ENCODE measurements at places on chromosomes 4 and X.

DNA sequence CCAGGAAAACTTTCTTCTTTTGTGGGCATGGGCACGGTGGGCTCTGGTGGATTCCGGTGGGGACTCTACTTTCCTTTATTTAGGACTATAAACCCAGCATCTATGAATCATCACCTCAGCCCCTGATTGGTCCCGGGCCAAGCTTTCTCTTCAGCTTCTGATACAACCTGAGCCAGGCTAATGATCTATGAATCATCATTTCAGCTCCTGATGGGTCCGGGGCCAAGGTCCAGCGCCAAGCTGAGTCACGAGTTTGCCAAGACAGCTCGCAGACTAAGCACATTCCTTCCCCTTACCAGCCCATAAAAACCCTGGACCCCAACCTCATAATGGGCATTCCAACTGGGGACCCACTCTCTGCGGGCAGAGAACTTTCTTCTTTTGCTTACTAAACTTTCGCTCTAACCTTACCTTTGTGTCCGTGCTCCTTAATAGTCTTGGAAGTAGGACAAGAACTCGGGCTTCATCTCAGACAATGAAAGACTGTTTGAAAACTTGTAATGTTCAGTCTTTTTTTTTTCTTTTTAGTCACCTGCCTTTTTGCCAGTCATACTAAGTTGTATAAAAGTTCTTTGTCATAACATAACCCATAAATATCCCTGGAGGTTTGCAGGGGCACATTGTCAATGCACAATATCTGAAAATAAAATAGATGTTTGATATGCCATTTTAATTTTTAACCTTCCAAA is 904.9 kb upstream of the EPHA5 start:
- no peak for DNase-seq

GRCh38 chrX:33434256-33435092 is 223.1 kb upstream of the DMD start:
- DNase-seq: no peak

DNA sequence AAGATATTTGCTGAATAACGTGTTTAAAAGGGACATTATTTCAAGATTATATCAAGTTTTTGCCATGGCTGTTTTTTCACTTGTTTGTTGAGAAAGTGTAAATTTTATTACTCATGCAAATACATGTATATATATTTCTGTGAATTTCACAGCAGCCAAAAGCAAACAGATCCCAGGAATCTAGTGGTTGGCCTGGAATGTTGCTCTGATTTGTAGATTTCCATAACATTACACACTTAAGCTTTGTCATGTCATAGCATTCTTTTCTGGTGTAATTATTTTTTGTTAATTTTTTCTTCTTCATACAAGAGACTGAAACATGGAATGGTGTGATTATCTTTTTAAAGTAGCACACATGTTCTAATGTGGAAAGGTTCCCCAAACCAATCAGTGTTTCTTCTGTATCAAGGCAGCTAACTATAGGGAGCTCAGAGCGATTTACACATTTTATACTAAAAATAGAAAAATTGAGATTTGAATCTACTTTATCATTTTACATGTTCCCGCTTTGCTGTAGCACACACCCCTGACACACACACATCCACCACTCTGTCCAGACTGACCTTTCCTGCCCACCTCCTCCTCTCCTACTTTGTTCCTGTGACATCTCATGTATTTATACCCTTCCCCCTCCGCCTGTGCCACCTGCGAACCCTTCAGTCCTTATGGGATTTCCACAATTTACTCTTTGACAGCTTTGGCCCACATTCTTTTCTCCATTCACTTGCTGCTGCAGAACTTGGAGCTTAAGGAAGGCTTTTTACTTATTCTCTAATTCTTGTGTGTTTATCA is 20.3 kb downstream of the RUFY3 start:
- no peak for DNase-seq

DNA sequence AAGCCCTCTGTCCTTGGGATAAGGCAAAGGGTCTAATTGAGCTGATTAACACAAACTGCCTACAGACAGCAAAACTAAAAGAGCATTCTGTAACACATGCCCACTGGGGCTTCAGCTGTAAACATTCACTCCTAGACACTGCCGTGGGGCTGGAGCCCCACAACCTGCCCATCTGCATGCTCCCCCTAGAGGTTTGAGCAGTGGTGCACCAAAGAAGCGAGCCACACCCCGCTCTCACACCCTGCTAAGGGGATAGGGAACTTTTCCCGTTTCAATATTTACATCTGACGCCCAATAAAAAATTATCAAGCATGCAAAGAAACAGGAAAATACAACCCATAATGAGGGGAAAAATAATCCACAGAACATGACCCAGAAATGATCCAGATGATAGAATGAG is 46.9 kb upstream of the HSD17B10 start:
- no peak for DNase-seq

- DNase-seq: no peak
These were observed 42.7 kb upstream of the MGST2 start for GRCh38 chr4:139622901-139623381.

- no peak for DNase-seq
These were observed 21.4 kb upstream of the SMIM14 start for GRCh38 chr4:39660045-39660444.

- DNase-seq: no peak
These were observed 916 bp upstream of the POU4F2 start for GRCh38 chr4:146637621-146638332.

GRCh38 chrX:17697191-17697590 is 40.1 kb upstream of the SCML1 start:
- DNase-seq: no peak

GRCh38 chr4:40316333-40316781 is 18.8 kb upstream of the CHRNA9 start:
- DNase-seq: peak; percentile 74

GRCh38 chr4:158625544-158625943 is 46.1 kb downstream of the C4orf46 start:
- no peak for DNase-seq

- DNase-seq: no peak
These were observed 1601.7 kb upstream of the TENM3 start for GRCh38 chr4:180641495-180641894.

DNA sequence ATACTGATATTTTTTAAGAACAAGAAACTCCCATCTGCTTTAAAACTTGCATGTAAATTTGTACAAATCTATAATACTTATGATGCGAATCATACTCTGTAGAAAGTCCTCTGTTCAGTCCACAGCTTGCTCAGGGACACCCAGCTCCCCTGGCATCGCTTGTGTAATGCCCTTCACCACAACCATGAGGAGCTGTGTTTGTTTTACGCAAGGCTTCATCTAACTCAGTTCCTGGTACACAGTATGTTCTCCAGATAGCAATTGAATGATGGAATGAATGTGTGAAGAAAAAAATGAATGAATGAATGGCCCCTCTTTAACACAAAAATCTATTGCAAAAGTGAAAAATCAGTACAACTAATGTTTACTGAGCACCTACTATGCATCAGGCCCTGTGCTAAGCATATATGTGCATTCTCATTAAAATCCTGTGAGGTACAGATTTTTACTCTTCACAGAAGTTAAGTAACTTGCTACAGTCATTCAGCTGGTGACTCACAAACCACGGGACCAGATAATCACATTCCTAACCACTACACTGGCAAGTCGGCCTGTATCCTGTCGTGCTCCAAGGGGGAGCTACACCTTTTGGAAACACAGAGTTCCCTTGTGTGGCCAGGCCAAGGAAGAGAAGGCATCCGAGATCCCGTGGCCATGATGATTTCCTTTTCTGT is 58.7 kb upstream of the KDR start:
- no peak for DNase-seq

GRCh38 chr4:67700116-67700737 is 728 bp downstream of the UBA6 start:
- DNase-seq: no peak

GRCh38 chr4:14259936-14260335 is 632.4 kb upstream of the BOD1L1 start:
- no peak for DNase-seq

DNA sequence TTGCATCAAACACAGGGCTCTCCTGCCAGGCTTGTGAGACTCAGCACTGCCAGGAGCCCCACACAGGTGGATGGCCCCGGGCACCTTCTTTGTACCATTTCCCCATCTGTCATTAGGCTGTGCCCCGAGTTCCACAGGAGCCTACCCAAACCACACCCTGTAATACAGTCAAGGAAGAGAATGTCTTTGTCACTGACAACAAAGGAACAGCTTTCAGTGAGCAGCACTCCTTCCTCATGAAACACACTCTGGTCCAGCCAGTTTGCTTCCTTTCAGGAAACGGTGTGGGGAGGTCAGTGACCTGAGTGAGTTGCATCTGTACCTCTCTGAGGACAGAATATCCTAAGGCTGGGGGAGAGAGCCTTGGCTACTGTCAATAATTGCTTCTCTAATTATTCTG is 53.7 kb downstream of the LNX1 start:
- DNase-seq: no peak

- no peak for DNase-seq
These were observed 194.6 kb upstream of the FTHL17 start for GRCh38 chrX:31266203-31267076.

GRCh38 chr4:2615821-2616220 is 79.4 kb downstream of the FAM193A start:
- no peak for DNase-seq

DNA sequence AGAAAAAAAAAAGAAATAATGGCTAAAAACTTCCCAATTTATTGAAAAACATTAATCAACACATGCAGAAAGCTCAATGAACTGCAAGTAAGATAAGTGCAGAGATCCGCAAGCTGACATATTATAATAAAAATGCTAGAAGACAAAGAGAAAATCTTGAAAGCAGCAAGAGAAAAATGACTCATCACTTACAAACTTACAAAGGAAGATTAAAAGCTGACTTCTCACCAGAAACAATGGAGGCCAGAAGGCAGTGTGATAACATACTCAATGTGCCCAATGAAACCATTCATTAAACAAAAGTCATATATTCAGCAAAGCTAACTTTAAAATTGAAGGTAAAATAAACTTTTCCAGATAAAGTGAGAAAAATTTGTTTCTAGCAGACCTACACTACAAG is 7.3 kb upstream of the BRWD3 start:
- no peak for DNase-seq

DNA sequence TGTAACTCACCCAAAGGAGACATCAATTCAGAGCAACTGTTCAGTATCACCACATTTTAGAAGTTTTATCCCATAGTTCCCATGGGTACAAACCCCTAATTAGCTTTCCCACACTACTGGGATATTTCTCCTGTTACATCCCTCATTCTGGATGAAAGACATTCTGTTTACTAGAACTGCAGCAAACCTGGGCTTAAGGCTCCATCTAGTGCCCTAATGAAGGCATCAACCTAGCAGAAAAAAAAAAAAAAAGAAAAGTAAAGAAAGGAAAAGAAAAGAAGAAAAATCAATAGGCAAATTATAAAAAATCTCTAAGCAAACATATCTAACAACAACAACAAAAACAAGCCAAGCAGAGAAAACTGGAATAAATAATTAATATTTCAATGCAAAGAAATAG is 133.7 kb upstream of the CPXCR1 start:
- no peak for DNase-seq

DNA sequence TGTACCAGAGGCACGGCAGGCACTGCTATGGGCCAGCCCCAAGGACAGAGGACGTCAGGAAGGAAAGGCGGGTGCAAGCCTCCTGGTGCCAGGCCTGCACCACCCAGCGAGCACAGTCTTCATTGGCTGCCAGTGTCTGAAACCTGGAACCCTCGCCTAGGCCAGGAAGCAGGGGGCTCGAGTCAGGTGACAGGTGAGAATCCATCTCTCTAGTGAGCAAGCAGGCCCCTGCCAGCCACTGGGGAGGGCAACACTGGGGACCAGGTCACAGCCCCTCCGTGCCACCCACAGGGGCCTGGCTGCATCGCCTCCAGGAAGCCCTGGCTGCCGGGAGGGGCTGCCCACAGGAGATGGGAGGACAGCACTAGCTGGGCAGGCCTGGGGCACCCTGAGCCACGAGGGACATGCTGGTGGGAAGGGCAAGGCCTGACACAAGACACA is 6.9 kb upstream of the HAUS3 start:
- DNase-seq: no peak

DNA sequence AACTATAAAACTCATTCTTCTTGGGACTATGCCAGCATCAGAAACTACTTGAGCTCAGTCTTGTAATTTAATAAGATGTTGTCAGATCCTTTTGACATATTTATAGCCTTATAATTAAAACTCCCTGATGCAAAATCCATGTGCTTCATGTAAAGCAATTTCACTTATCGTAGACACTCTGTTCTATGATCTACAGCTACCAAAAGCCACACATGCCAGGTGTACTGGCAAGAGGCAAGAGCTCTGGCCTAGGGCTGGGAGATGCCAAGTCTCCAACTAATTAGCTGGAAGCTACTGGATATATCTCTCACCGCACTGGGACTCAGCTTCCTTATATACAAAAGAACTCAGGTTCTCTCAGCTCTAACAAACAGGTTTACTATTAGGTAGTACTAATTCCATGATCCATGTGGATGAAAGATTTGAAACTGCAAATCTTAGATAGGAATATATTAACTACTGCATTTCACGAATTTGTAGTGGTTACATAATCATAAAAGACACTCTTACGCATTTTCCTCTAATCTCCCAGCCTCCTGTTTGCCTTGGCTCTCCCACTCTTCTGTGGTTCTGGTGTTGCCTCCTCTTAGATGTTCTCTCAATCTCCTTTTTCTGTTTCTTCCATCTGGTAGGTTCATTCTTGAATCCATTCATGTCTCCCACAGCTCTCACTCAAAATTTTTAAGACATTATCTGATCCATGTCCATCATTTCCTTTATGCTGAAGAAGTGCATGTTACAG is 103.0 kb downstream of the HHIP start:
- no peak for DNase-seq

GRCh38 chr4:111269439-111269838 is 646.6 kb upstream of the PITX2 start:
- DNase-seq: no peak

GRCh38 chr4:173538148-173538908 is 8.3 kb upstream of the HAND2 start:
- DNase-seq: no peak

DNA sequence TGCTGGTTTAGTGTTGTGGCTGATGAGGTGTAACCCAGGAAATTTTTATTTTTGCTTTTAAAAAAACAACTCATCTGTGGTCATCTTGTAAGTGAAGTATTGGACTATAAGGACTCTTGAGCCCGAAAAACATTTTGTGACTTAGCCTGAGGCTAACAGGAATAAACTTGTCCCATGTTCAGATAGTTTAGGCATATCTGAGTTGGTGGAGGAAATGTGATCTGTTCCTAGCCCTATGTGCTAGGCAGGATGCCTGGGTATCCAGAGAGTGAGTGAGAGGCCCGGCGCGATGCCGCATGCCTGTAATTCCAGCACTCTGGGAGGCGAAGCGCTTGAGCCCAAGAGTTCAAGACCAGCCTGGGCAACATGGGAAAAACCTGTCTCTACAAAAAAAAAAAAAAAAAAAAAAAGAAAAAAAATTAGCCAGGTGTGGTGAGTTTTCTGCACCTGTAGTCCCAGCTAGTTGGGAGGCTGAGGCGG is 3.7 kb downstream of the SMS start:
- no peak for DNase-seq

GRCh38 chr4:72016011-72016410 is 15.8 kb upstream of the NPFFR2 start:
- DNase-seq: no peak

GRCh38 chrX:97238632-97239031 is 354.9 kb downstream of the RPA4 start:
- no peak for DNase-seq

- no peak for DNase-seq
These were observed 78.8 kb upstream of the LEF1 start for GRCh38 chr4:108247387-108248049.
